ENCODE measurements at places on chromosomes 5 and 9.

DNA sequence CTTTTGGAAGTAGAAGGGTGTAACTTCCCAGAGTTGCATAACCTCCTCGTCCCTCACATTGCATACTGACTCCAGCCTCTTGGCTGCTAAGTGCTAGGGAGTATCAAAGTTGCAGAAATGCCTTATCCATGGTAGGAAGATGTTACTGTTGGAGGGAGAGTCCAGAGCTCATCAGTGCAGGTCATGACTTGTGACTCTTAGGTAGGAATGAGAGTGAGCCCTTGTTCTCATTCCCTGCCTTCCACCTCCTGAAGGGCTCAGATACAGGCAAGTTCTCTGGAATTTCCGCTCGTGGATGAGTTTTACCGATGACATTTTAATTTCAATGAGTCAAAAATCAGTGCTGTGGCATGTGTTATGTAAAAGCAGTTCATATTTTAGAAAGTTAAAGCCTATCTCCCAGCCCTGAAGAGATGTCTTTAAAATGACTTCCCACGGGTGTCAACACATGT lies 17.0 kb downstream of the IRX1 start:
- no peak for DNase-seq

- DNase-seq = no peak
These were observed 29.3 kb downstream of the COL5A1 start for GRCh38 chr9:134670851-134671281.

DNA sequence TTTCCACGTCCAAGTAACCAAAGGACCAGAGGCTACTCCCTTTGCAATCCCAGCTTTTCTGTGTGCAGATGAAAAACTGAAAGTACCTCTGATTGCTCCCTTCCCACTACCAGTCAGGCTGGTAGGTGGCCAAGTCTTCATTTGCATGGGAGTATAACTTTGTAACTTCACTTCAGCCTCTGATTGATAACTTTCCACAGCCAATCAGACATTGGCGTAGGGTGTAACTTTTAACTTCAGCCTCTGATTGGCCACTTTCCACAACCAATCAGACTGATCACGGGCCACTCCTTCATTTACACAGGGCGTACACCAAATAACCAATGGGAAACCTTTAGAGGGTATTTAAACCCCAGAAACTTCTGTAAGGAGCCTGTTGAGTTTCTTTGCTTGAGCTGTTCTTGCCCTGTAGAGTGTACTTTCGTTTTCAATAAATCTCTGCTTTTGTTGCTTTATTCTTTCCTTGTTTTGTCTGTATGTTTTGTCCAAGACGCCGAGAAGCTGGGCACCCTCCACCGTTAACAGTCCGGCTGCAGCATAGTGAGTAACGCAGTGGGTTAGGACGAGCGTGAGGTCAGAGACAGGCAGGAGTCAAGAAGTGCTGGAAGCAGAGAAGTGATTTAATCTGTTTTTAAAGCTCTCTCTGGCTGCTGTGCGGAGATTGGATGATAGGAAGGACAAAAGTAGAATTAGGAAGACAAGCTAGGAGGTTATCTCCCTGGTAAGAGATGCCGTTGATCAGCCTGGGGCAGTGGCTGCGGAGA lies 3.5 kb upstream of the EXOSC2 start:
- no peak for DNase-seq

- peak; percentile 84 for DNase-seq
These were observed 8.2 kb downstream of the IL9 start for GRCh38 chr5:135887447-135887864.

- no peak for DNase-seq
These were observed 47.6 kb upstream of the BARHL1 start for GRCh38 chr9:132534832-132535231.

DNA sequence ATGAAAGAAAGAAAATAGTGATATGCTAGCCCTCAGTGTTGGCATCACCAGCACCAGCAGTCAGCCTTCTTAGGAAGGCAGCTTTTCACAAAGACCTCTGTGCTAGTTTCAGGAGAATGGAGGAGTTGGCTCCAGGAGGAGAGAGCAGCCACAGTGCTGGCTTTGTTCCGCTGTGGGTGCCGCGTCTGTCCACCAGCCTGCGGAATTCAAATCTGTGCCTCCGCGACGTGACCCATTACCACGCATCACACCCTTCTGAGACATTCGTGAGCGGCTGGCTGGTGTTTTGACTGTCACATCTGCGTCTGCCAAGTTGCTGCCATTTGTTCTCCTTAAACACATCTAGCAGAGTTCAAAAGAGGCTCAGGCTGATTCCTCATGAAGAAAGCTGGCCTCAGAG lies 34.4 kb downstream of the SNX18 start:
- no peak for DNase-seq

All from D341Med (cell line).